Stimulated activated CD8-positive, alpha-beta memory T cell treated with anti-CD3 and anti-CD28 coated beads, Interleukin-4, amount 100 ng/mL, for 1 hour (primary cell): ENCODE measurements at places on chromosomes 12 and 14.

GRCh38 chr12:95203487-95204030, 13.7 kb downstream of the FGD6 start:
- DNase-seq = no peak

DNA sequence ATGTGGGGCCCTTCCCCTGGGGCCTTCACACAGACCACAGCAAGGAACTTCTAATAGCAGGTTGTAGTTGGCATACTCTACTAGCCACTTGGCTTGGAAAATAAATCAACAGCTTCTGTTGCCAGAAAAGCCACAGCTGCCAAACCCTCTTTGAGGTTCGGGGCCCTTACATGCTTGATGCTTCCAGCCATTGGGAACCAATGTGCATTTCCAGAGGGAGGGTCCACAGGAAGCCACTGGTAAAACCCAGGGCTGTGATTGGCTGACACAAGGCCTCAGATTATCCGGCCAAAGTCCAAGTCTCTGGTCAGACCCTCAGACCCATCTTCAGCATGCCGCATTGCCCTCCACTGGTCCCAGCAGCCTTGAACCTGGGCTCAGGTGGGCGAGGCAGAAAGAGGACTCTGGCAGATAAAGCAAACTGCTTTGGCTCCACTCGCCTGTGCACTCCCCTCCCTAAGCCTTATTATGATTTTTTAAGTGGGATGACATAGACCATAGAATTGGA, 214.4 kb downstream of the BCL11B start:
- DNase-seq = no peak

DNA sequence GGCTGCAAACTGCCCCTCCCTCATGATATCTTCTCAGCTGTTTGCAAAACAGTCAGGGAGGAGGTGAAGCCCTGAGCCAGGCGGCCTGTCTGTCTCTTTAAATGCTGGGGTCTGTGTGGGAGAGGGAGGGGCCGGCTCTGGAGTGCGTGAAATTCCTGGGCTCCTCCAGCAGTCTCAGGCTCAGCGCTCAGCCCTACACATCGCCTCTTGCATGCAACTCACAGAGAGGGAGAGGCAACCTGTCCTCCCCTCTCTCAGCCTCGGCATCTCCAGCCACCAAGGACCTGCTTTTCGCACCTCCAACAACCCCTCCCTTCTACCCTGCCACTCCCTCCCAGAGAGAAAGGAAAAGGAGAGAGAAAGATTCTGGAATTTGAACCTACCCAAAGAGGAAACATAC, at the start of gene NRXN3:
Gene NRXN3, plus strand, starts transcription at position 171 of the 400 bp plus-strand sequence. CDS start 72,721 bp downstream, outside the sequence.
- no peak for DNase-seq

- DNase-seq = no peak
Measured at GRCh38 chr14:73153272-73153671, 17.0 kb downstream of the PSEN1 start.

DNA sequence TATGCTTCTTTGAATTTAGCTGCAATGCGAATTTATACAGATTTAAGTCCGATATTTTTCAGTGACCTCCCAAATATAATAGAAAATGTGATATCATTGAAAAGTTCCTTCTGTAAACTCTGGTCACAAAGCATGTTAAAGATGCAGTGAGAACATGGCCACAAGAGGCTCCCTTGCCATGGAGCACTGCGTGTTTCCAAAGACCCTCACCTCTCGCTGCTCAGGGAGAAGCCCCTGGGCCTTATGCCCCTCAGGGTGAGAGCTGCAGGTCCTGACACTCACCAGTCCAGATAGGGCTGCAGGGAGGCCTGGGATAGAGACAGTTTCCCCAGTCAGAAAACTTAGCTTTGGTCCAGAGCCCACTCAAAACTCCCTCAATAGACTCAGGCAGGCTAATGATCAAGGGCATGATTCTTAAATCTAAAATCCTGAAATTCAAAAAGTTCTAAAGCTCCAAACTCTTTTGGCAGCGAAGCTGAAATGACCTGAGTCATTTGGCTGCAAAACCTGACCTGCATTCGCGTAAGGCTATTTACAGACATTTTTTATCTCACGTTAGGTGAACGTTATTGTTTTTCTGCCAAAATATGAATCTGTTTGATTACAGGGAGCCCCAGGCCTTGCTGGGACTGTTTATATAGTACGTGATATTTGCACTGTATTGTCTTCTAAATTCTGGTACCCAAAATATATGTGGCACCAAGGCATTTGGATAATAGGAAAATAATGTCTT, 67.8 kb downstream of the CAPZA3 start:
- DNase-seq = no peak

DNA sequence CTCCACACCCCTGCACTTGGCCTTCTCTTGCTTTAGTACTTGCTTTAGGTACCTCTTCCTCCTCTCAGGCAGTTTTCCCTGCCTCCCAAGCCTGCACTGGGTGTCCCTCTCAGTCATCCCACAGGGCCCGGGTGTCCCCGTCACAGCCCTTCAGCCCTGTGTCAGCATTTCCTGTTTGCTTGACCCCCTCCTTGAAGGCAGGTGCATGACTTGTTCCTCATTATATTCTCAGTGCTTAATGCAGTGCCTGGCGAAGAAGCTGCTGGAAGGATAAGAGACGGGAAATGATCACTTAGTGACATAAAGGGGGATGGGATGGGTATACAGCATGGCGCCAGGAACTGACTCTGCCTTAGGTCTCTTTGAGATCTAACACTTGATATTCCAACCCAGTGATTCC, 61.5 kb downstream of the IQSEC3 start:
- no peak for DNase-seq

GRCh38 chr12:47751561-47751960, 7.1 kb downstream of the RAPGEF3 start:
- no peak for DNase-seq

GRCh38 chr12:120013659-120014380, 24.8 kb downstream of the BICDL1 start:
- no peak for DNase-seq

GRCh38 chr12:39372929-39373328, 70.0 kb downstream of the KIF21A start:
- no peak for DNase-seq

DNA sequence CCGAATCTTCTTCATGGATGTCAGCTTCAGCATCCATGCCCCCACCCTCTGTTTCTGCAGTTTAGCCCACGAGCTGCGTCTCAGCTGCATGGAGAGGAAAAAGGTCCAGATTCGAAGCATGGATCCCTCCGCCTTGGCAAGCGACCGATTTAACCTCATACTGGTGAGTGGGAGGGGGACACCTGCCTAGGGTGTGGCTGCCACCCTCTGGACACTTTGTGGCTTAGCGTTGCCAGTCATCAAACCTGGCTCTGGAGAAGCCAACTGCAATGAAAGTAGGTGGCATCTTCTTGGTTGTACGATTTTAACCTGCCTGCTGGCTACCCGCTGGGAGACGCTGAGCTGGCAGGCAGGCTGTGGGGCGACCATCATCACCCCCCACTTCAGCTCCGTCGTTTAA, 16.7 kb downstream of the DCAF4 start:
- DNase-seq = no peak

DNA sequence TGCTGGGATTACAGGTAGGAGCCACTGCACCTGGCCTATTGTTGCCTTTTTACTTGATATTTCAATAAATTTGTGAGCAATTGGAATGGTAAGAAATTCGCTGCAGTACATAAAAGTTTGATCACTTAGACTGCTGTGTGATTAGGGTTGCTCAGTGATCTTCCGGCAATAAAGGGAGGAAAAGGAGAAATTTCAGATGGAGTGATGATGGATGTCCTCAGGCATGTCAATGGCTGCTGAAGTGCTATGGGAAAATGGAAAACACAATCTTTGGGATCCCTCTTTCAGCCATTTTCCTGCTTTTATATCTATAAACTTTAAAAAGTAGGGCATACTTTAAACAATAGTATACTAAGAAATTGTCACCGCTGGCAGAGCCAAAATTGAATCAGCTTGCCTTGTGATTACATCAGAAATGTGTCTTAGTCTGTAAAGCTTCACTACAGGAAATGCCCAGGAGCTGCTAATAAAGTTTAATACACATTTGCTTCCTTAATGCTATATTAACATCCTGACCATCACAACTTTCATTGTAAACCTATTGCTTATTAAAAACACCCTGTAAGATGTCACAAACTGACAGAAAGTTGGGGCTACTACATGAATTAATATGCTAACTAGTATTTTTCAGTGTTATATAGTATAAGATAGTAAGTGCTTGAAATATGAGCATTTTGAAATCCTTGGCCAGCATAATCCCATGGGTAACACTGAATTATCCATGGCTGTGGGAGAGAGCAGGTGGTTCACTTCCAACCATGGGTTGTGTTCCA, 13.7 kb upstream of the FBXL14 start:
- no peak for DNase-seq

DNA sequence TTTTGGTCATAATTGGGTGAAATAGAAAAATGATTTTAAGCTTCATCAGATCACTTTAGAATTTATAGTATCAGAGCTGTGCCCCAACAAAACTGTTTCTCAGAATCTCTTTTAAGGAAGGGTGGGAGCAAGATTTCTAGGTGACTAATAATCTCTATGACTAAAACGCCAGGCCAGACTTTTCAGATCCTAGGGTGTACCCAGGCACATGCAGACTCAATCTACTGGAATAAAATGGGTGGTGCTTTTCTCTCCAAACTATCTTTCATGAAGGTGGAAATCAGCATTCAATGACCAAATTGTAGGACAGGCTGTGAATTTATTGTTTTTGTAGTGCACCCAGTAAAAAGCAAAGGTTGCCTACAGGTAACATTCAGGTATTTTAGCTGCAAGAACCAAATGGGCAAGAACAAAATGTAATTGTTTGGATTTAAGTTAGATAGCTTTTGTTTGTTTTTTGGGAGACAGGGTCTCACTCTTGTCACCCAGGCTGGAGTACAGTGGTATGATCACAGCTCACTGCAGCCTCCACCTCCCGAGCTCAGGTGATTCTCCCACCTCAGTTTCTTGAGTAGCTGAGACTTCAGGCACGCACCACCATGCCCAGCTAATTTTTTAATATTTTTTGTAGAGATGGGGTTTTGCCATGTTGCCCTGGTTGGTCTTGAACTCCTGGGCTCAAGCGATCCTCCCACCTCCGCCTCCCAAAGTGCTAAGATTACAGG, 49.5 kb downstream of the PPP2R5C start:
- DNase-seq = no peak

DNA sequence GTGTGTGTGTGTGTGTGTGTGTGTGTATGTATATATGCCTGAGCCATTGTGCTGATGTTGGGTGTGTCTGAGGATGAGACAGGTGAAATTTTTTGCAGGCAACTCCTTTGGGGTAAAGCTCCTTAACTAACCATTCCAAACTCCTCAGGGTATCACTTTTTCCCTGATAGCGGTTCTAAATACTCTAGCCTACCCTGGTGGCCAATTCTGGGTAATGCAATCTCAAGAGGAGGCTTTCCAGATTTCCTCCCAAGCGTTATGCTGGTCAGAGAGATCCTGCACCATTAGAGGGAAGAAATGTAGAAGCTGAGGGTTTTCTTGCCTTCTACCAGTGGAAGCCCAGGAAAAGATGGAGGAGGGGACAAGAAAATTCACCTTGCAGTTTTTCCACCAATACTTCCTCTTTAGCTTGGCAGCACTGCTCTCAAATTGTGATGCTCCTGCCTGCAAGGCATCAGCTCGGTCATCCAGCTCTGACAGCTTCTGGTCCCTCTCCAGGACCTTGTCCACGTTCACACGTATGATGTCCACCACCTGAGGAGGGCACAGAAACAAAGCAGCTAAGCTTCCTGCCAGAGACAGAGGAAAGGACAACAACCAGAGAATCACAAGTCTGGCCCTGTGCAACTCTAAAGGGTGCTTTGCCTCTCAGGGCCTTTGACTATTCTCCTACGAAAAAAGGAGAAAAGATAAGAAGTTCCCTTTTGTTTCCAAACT, 4.9 kb downstream of the VAMP1 start:
- no peak for DNase-seq

- no peak for DNase-seq
Measured at GRCh38 chr14:70143306-70143705, 45.4 kb downstream of the SLC8A3 start.

DNA sequence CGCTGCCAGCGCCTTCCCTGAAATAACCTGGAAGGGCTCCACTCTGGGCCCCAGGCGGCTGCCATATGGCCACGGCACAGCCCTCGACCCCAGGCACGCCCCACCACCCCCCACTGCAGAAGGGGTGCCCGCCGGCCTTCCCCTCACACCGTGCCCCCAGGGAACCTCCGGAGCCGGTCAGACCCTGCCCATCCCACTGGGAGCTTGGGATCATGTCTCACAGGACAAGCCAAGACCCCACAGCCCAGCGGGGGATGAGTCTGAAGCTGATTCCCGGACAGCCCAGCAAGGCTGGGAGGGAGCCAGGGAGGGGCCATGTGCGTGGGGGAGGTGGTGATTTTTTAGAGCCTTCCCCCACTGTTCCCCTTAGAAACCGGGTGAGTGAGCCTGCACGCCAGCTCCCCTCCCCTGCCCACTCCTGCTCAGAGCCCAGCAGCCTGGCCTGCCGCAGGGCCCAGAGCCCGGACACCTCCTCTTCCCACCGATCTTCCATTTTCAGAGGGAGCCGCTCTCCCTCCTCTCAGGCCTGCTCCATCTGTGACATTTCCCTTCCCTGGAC, 1.4 kb downstream of the RIMBP2 start:
- no peak for DNase-seq

- DNase-seq = no peak
Measured at GRCh38 chr12:29286081-29286790, 94.7 kb downstream of the ERGIC2 start.

DNA sequence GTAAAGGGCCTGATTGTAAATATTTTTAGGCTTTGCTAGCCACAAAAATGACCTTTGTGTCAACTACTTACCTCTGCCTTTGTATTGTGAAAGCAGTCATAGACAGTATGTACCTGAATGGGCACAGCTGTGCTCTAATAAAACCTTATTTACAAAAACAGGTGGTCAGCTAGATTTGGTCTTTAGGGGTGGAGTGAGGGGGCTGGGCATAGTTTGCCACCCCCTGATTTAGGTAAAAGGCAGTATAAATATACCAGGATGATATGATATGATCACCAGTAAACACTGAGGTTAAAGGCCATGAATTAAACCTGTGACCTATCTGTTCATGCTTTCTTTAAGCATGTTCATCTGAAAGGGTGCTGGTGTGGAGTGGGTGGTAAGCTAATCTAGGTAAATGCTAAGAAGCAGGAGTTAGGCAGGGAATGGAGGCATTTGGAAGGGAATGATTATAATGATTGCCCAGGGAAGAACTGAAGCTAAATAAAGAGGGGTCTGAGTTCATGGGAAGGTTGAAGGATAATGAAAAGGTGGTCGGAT, 77.1 kb upstream of the BCAT1 start:
- no peak for DNase-seq

DNA sequence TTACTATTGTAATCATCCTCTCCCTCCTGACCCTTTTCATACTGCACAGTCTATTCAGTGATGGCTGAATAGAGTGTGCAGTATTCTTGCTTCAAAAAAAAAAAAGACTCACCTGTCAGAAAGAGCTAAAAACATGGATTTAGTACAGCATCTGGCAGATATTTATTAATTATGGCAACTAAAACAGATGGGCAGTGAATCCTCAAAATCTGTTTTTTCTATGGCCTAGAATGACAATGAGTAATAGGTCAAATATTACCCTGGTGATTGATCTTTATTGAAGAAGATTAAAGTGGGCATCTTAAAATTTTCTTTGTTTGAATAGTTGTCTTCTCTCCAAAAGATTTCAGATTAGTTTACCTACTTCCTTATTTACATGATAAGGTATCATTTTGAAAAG, 543.6 kb downstream of the FOXG1 start:
- no peak for DNase-seq

- no peak for DNase-seq
Measured at GRCh38 chr14:101187816-101188570, 284.5 kb upstream of the RTL1 start.
